Subcutaneous preadipocyte (primary cell): ENCODE measurements at places on chromosomes 3 and 15. TPM values are rescaled to one million over a fixed set of nuclear protein-coding genes. Genes with fewer than 3 reads are reported as not detected.

PRTG gene
- total RNA-seq, result 5.7 and 5.9 TPM in 2 replicates

TUSC2 gene
- 10.7 and 11.9 TPM in 2 replicates for total RNA-seq

THBS1 gene
- total RNA-seq, result 19.4 and 90.4 TPM in 2 replicates

PRR20G gene
- not detected in 2 replicates for total RNA-seq

PCSK6 gene
- 1.8 and 2.9 TPM in 2 replicates for total RNA-seq

PLA2G4F gene
- total RNA-seq, result not detected in 2 replicates

ZNF35 gene
- 7.7 and 10.4 TPM in 2 replicates for total RNA-seq

KIF7 gene
- total RNA-seq, result 8.8 and 10.0 TPM in 2 replicates

LINGO1 gene
- total RNA-seq, result under 0.01 TPM in 1 of 2 replicates, not detected in the other

FOXB1 gene
- total RNA-seq, result not detected in 2 replicates

SOX14 gene
- total RNA-seq, result not detected in 2 replicates

ERICH6 gene
- under 0.01 TPM in 1 of 2 replicates, not detected in the other for total RNA-seq

CBLB gene
- total RNA-seq, result 28.9 and 45.2 TPM in 2 replicates

CYP11A1 gene
- 0.78 and 1.8 TPM in 2 replicates for total RNA-seq

RPL32 gene
- total RNA-seq, result 1,113 and 1,609 TPM in 2 replicates

LYZL4 gene
- not detected in 2 replicates for total RNA-seq

CHL1 gene
- 0.20 and 15.1 TPM in 2 replicates for total RNA-seq

TMIE gene
- total RNA-seq, result not detected in 2 replicates

PLA2G4E gene
- not detected in 2 replicates for total RNA-seq

ISLR2 gene
- total RNA-seq, result not detected in 2 replicates

CPN2 gene
- not detected in 2 replicates for total RNA-seq

C3orf18 gene
- 7.2 and 8.5 TPM in 2 replicates for total RNA-seq
